Effector memory CD4-positive, alpha-beta T cell (primary cell): ENCODE measurements at places on chromosomes 1 and 21.

- DNase-seq: no peak
These were observed 1.6 kb upstream of the RUNX3 start for GRCh38 chr1:24931468-24932231.

DNA sequence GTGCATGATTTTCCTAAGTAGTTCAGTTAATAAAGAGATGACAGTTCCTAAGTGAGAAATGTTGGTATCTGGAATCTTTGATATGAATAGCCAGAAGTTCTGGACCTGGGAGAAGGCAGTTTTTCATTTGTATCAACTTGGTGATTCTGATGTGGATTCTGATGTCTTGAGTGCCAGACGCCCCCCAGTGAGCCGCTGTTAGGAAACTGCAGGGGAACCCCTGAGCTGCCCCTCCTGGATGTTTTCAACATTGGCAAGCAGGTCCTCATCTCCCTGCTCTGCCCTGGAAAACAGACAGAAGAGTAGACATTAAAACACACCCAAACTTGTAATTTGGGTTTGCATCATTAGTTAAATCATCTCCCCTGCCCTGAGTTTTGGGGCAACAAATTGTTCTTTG, 7.4 kb downstream of the ETS2 start:
- no peak for DNase-seq

- no peak for DNase-seq
These were observed 4.5 kb downstream of the IVNS1ABP start for GRCh38 chr1:185312361-185313138.

- no peak for DNase-seq
These were observed 15.3 kb downstream of the URB1 start for GRCh38 chr21:32377506-32377905.

DNA sequence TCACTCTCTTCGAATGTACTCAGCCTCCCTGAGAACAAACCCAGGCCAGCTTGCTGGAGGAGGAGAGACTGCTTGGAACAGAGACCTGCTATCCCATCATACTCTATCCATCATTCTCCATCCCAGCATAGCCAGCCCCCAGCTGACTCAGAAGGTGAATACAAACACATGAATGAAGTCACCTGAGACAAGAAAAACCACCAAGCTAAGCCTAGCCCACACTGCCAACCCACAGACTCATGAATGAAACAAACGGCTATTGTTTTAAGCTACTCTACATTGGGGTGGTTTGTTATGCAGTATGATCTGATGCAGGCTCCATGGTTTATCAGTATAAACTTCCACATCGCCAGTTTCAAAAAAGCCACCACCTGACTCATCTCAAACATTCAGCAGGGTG, 395.6 kb downstream of the SETD4 start:
- DNase-seq: no peak

- DNase-seq: no peak
These were observed 150.9 kb upstream of the C1orf174 start for GRCh38 chr1:4050998-4051397.

- DNase-seq: no peak
These were observed 22.0 kb downstream of the LDLRAD2 start for GRCh38 chr1:21834094-21834493.

DNA sequence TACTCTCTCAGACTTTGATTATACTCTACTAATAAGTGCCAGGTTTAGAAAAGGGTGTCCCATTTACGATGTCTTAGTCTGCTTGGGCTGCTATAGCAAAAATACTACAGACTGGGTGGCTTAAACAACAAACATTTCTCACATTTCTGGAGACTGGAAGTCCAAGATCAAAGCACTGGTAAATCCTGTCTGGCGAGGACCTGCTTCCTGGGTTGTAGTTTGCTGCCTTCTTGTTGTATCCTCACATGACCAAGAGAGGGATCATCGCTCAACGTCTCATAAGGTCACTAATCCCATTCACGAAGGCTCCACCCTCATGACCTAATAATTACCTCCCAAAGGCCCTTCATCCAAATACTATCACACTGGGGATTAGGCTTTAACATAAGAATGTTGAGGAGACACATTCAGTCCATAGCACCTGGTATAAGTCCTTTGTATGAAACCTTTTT, 12.0 kb downstream of the PRDX6 start:
- no peak for DNase-seq

GRCh38 chr1:53180226-53180625, 16.4 kb upstream of the CPT2 start:
- no peak for DNase-seq

DNA sequence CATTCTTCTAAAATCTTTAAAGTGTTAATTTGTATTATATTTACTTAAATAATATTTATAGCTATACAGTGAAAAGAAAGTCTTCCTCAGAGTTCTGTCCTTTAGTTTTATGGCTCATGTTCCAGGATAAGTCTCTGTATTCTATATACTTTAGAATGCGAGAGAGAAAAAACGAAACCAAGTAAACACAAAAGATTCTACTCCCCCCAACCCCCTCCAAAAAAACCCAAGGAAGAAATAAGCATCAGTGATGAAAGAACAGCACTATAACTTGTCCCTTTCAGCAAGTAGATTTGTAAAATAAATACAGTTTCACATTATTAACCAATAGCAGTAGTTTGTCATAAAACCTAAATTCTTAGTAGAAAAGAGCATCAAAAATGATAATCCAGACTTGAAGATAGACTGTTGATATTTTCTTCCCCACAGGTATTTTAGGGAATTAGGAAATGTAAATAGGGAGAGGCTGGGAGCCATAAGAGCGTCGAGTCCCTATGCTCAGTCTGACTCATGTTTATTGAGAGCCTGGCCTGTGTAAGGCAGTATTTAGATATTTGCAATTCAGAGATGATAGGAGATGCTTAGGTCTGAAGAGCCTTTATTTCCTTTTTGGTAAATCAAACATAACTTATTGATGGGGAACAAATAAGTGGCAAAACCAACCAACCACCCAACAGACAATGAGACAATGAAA, 35.5 kb downstream of the CDC14A start:
- no peak for DNase-seq

GRCh38 chr1:162285149-162285561, 91.5 kb downstream of the SPATA46 start:
- no peak for DNase-seq

GRCh38 chr1:47002211-47002610, 21.3 kb upstream of the CYP4X1 start:
- DNase-seq: no peak

DNA sequence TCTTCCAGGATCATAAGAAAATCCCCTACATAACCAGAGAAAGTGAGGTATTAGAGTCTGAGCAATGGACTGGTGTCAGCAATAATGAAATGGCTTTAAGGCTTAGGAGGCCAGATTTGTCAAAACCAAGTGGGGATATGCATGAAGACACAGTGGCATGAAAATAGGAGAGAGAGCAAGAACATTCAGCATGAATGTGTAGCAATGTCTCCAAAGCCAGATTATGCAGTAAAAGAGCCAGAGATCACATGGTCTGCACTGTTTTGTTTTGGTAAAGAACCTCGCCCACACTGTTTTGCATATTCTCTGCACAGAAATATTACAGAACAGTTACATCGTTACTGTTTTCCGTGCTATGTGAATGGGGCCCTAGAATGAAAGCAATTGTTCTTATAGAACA, 589.4 kb downstream of the PLPP3 start:
- DNase-seq: no peak

DNA sequence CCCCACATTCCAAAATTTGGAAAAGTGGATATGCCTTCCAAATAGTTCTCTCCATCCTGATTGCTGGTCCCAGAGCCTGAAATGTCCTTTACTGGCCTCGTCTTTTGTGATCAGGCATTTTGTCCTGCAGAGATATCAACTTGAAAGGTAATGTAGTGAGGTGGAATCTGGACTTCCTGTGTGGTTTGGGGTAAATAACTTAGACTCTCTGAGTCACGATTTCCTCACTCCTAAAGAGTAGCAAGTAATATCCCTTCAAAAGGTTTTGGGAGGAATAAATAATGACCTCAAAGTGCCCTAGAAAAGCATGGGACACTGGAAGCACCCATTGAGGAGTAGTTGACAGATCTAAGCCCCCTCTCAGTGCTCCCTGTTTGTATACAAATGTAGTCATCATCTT, 426.6 kb downstream of the OMA1 start:
- no peak for DNase-seq

GRCh38 chr21:15820852-15821379, 91.1 kb downstream of the USP25 start:
- DNase-seq: no peak

DNA sequence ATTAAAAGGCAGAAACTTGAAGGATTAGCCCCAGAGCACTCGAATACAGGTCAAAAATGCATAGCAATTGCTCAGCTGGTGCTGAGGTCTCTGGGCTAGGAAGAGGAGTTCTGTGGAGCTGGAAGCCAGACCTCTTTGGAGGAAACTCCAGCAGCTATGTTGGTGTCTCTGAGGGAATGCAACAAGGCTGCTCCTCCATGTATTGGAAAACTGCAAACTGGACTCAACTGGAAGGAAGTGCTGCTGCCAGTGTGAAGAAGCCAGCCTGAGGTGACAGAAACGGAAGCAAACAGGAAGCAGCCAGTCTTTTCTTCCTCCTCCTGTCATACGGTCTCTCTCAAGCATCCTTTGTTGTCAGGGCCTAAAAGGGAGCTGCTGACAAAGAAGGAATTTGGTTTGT, 233.4 kb upstream of the FGGY start:
- no peak for DNase-seq

- no peak for DNase-seq
These were observed 13.7 kb downstream of the LGR6 start for GRCh38 chr1:202207292-202207691.

DNA sequence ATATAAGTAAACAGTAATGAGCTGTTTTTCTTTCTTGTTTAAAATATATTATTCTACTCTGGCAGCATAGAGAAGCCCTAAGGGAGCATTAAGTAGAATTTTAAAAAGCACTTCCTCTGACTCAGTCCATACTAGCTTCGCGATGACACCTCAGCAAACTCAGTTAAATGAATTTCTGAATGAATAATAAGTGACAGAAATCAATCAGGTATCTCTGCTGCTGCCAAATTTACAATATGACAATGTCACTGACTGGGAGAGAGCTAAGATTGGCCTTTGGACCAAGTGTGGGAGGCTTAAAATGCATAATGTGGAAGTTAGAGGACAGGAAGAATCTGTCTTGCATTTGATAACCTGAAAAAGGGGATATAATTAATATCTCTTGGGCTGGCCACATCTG, 296.1 kb downstream of the HHIPL2 start:
- DNase-seq: no peak

DNA sequence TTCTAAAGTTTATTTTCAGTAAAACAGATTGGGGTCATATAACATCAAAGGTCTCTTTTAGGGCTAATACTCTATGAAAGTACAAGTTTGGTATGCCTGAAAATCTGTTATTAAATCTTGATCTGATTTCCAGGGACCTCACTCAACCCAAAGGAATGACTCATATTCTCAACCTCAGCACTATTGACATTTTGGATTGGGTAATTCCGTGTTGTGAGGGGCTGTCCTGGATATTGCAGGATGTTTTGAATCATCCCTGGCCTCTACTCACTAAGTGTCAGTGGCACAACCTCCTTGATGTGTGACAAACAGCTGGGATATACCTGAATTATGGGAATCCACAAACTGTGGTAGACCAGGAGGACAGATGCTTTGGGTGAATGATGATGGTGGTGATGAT, 51.5 kb upstream of the CYP2J2 start:
- DNase-seq: no peak

- DNase-seq: no peak
These were observed 12.9 kb downstream of the EPB41 start for GRCh38 chr1:28927266-28927647.

- DNase-seq: no peak
These were observed 93.1 kb upstream of the HAO2 start for GRCh38 chr1:119275145-119276134.

GRCh38 chr1:230067871-230068620, 1.0 kb downstream of the GALNT2 start:
- no peak for DNase-seq

- no peak for DNase-seq
These were observed 52.4 kb downstream of the SLC45A1 start for GRCh38 chr1:8370046-8370881.

- DNase-seq: no peak
These were observed 140.4 kb upstream of the KCNE2 start for GRCh38 chr21:34223376-34223775.

DNA sequence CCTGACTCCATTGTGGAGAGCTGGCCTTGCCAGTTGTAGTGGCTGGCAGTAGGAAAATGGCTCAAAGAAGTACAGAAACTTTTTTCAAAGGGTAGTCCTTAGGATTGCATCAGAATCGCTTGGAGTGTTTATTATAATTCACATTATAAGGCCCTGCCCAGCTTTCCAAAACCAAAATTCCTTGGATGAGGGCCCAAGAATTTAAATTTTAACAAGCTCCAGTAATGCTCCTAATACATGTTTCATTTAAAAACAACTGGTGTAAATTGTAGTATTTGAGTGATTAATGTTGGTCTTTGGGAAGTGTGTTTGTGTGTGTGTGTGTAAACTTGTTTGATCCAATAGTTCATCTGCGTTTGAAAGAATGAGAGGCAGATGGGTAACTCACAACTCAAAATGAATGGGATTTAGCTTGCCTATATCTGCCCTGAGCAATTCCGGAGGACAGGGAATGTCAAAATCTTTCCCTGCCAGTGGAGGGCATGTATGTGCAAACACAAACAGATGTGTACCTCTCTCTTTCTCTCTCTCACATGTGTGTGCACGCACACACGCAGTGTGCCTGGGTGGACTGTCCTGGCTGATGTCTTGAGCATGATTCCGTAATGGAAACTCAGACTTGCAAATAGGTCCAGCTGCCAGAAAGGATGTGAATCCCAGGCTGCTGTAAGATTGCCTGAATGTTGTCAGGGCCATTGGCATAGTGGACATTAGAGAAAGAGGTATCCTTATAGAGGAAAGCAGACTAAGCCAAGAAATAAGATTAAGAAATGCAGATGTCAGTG, 293.1 kb downstream of the LMX1A start:
- DNase-seq: no peak

DNA sequence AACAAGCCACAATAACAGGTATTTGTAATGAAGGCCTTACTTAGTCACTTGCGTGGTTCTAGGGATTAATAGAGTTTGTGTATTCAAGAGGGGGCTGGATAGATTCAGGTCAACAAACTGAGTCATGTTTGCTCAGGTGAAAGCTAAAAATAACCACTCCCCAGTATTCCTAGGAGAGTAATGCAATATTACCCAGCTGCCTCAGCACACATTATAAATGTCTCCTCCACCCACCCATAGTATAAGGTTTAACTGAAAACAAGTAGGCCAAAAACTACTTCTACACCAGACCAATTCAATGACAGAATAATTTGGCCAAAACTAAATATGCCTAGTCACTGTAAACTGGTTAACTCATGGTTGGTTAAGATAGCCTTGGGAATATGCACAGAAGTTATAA, 34.4 kb downstream of the WLS start:
- DNase-seq: no peak

DNA sequence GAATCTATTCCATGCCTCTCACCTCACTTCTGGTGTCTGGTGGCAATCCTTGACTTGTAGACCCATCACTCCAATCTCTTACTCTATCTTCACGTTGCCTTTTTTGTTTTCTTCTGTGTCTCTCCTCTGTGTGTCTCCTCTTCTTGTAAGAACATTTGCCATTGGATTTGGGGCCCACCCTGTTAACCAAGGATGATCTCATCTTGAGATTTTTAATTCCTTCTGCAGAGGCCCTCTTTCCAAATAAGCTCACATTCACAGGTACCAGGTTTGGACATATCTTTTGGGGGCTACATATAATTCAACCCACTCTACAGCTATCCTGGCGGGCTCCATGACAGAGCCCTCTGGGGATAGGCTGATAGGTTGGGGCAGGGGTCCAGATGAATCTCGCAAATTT, 55.8 kb downstream of the UBE2T start:
- no peak for DNase-seq
